T47D (cell line): ENCODE measurements at places on chromosomes 2 and 18.

DNA sequence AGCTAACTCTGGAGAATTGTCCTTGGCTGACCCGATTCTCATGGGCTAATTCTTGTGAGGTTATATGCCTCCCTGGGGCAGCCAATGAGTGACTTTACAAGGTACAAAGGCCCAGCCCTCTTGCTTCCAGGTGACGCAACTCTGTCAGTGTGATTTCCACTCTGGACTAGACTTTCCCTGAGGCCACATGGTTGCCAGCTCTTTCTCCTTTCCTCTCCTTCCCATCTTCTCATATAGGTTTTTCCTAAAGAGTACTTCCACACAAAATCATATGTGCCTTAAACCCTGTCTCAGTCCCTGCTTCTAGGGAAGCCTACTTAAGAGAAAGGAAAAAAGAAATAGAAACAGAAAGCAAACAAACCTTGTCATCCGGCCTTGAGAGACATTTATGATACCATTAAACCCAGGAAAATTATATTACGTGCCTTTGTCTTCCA is 226.2 kb upstream of the ZSWIM2 start:
- DNase-seq, result peak; percentile 44

DNA sequence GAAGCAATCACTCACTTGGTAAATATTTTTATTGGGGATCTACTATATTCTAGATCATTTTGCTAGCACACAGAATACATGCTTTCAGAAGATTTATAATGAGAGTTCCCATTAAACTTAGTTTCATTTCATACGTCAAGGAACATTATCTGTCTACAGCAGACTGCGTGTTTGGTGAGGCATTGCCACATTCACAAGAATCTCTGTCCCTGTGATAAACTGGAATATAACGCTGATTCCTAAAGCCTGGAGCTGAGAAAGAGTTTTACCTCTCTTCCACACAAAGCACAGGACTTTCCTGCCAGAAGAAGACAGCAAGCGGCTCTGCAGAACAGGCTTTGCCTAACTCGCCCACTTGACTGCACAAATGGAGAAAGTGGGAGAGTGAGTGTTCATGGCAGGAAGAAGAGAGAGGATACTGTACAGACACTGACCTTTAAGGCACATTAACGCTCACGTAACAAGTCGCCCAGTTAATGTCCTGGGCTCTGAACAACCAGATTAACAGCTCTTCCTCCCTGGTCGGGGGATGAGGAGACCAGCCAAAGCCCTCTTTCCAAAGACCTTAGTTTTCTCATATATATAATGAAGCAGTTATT is 356.2 kb downstream of the GPD2 start:
- no peak for DNase-seq

DNA sequence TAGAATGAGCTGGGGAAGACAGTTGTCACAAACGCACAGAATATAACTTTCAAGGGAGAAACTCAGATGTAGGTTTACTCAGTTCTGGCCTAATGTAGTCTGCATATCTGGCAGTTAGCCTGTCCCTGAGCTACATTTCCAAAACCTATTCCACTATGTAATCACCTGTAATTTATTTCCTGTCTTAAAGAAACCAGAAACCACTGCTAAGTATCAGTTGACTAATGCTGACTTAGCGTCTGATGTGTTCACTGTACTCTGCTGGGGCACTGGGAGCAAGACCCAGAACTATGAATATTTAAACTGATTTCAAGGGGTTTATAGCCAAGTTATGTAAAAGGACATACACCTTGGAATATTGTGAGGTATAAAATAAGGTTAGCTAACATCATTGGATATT is 1995.2 kb upstream of the PIK3C3 start:
- DNase-seq, result no peak

DNA sequence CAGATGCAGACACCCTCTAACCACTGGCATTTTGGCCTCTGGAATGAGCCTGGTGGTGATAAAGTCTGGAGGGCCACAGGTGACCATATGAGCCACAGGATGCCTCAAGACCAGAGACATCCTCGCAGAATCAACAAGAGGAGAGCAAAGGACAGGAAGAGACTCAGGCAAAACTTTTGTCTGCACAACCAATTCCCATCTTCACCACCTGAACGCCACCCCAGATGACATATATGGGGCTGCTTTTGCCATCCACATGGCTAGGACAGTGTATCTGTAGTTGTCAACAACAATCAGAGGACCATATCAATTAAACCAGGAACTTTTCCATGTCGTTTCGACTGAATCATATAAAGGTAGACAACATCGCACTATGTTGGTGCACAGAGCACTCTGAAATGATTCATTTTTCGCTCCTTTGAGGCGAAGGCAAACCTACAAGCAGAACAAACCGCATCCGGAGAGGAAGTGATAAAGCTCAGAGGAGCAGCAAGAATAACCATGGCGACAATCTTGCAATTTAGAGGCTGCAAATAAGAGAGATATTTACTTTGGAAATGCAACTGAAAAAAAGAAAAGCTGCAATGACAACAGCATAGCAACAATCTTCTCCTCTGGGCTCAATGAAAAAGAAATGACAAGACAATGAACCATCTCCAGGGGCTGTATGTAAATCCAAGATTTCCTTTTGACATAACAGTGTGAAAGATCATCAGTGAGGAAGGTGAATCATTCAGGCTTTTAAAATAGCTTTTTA is 204.5 kb downstream of the ARL4C start:
- no peak for DNase-seq

DNA sequence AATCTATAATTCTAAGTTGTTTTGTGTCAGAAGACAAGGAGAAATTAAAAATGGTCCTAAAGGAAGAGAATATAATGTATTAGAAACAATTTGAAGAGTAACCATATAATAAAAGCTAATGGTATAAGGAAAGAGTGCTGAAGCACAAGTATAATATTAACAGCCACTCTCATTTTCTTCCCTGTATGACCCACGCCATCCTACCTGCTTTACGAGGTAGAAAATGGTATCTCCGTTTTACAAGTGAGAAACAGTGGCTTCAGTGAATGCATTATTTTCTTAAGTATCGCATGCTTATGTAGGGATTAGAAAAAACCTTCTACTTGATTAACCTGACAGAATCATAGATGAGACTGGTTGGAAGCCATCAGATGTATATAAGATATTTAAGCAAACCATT is 266.2 kb downstream of the CCDC102B start:
- no peak for DNase-seq

DNA sequence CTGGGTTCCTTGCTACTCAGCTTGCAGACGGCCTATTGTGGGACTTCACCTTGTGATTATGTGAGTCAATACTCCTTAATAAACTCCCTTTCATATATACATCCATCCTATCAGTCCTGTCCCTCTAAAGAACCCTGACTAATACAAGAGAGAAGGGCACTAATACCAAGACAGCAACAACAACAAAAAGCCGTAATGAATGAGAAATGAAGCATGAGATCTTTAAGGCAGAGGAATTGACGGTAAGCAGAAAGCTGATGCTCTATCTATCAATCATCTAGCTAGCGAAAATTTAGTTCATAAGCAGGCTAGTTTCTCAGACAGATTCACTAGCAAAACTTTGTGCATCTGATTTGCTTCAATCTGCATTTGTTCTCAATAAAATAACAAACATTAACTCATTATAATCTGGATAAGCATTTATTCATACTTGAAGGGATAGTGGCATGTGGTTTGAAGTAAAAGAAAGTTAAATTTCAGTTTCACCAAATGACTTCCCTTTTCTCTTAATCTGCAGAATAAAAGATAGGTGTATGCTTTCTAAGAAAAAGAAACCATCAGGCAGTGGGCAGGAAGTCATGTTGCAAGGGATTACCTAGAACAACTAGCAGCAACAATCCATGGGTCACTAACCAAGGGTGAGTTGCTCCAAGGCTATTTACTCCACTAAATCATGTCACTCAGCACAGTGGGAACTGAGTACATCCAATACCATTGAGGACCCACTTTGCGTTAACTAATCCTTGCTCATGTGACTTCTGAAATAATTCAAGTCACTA is 376.5 kb downstream of the TMEM182 start:
- no peak for DNase-seq

- no peak for DNase-seq
Observed at GRCh38 chr2:122867941-122868340, 1112.5 kb downstream of the TSN start.

DNA sequence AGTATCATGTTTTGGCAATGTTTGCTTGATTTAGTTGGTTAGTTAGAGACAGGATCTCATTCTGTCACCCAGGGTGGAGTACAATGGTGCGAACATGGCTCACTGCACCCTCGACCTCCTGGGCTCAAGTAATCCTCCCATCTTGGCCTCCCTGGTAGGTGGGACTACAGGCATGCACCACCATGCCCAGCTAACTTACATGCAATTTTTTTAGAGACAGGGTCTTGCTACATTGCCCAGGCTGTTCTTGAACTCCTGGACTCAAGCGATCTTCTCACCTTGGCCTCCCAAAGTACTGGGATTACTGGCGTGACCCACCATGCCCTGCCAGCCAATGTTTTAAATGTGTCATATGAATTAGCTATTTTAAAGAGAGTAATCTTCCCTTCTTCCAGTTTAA is 16.3 kb upstream of the CDKL4 start:
- DNase-seq, result no peak

- no peak for DNase-seq
Observed at GRCh38 chr2:189221811-189222467, 42.4 kb upstream of the COL5A2 start.

DNA sequence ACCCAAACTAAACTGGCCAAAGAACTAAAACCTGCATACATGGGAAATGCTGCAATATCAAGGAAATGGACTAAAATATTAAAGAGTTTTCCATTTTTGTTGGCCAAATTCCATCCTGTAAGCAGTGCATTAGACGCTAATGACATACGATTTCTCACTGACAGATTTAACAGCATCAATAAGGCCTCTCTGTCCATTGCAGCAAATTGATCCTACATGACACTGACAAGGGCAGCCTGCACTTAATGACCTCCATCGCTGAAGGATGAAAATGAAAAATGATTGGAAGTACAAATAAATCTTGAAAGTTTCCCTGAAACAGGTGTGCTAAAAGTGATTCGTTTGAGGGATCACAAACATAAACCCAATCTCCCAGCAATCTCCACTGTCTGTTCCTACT is 317.6 kb upstream of the KLHL14 start:
- no peak for DNase-seq

GRCh38 chr2:206028101-206028500 is 57.9 kb downstream of the INO80D start:
- no peak for DNase-seq

- no peak for DNase-seq
Observed at GRCh38 chr2:238853721-238854120, 5.8 kb downstream of the TWIST2 start.

GRCh38 chr18:48339692-48340091 is 69.5 kb downstream of the ZBTB7C start:
- DNase-seq, result no peak

DNA sequence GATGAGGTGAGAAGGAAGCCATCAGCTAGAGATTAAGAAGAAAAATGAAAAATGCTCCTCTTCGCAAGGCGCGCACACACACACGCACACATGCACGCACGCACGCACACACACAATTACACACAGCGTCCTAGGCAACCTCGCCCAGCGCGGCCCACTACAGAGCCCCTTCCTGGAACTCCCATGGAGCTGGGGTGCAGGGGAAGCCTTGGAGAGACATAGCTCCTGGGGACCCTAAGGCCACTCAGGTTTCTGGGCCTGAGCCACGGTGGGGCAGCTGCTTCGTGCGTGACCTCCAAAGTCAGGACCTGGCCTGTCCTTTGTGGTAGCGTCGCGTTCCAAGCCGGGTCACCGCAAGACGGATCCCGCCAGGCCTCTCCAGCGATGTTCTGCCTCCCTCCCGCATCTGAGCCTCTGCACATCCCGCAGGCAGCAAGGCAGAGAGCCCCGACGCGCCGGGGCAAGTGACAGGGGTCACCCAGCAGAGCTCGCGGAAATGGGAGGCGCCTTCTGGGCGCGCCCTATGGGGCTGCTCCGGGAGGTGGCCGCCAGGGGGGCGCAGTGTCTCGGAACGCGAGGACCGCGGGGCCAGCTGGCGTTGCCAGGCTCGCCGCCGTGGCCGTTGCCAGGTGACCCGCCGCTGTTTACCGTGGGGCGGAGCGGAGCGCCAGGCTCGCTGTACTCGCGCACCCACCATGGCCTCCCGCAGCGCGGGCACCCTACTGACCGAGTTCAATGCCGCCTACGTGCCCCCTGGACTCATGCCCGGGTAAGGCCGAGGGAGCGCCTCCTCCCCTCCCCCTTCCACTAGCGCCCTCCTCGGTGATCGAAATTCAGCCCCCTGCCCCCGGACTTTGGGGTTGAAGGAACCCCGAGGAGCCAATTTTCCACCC is 79.0 kb downstream of the CIB4 start:
- DNase-seq, result peak; percentile 34

GRCh38 chr18:2961821-2962220 is 51.1 kb downstream of the LPIN2 start:
- no peak for DNase-seq

- no peak for DNase-seq
Observed at GRCh38 chr2:33709951-33710350, 110.9 kb upstream of the FAM98A start.

- DNase-seq, result no peak
Observed at GRCh38 chr2:138711812-138712211, 68.4 kb downstream of the NXPH2 start.

GRCh38 chr18:69365658-69366057 is 35.0 kb upstream of the DOK6 start:
- no peak for DNase-seq

- DNase-seq, result peak; percentile 11
Observed at GRCh38 chr18:71951001-71951400, 593.1 kb downstream of the CBLN2 start.

GRCh38 chr2:222561817-222562645 is 93.9 kb downstream of the FARSB start:
- peak; percentile 20 for DNase-seq

- no peak for DNase-seq
Observed at GRCh38 chr2:26245810-26246209, 1.1 kb downstream of the HADHB start.

DNA sequence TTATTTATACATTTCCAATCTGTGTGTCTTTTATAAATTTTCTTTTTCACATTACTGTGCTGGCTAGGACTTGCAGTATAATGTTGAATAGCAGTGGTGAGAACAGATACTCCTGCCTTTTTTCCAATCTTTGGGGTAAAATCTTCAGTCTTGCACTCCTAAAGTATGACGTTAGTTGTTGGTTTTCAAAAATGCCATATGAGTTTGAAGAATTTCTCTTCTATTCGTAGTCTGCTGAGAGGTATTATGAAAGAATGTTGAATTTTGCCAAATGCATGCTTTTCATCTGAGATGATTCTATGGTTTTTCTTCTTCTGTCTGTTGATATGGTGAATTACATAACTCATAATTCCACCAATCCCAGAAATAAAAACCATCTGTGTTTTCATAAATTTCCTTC is 335.3 kb upstream of the CHST9 start:
- no peak for DNase-seq

DNA sequence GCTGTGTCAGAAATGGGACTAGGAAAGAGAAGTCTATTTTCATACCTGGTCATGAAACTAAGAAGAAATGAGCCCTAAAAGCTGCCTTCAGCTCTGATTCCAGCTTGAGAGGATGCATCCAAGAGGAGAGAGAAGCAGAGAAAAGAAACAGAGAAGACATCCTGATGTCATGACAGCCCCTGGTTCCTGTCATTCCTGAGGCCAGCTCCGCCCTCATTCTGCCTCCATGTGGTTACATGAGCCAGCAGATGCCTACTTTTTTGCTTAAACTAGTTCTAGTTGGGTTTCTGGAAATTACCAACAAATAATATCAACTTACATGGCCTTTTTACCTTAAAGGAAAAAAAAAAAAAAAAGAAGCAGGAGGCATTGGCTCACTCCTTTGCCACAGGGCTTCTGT is 14.1 kb upstream of the ACKR3 start:
- DNase-seq, result no peak

GRCh38 chr2:181183878-181184542 is 203.6 kb downstream of the UBE2E3 start:
- DNase-seq, result no peak

GRCh38 chr18:55763805-55764204 is 175.8 kb upstream of the TCF4 start:
- no peak for DNase-seq
